Cardiac fibroblast (primary cell): ENCODE measurements at places on chromosomes 1 and 21.

DNA sequence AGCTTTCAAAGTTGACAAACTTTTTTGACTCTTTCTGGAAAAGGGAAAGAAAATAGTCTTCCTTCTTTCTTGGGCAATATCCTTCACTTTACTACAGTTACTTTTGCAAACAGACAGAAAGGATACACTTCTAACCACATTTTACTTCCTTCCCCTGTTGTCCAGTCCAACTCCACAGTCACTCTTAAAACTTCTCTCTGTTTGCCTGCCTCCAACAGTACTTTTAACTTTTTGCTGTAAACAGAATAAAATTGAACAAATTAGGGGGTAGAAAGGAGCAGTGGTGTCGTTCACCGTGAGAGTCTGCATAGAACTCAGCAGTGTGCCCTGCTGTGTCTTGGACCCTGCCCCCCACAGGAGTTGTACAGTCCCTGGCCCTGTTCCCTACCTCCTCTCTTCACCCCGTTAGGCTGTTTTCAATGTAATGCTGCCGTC lies 160.8 kb upstream of the SGIP1 start:
- DNase-seq: no peak

- DNase-seq: no peak
These were observed 144.7 kb downstream of the ZNF281 start for GRCh38 chr1:200265104-200265503.

GRCh38 chr1:159436469-159436868 lies 3.1 kb upstream of the OR10J1 start:
- DNase-seq: no peak

- DNase-seq: no peak
These were observed 568.8 kb upstream of the ZRANB2 start for GRCh38 chr1:71649608-71650007.

- DNase-seq: no peak
These were observed 340.3 kb downstream of the BRINP2 start for GRCh38 chr1:177511036-177511435.

GRCh38 chr1:220521778-220522177 lies 6.2 kb upstream of the MARK1 start:
- no peak for DNase-seq
